Activated CD4-positive, alpha-beta T cell treated with anti-CD3 and anti-CD28 coated beads, Interleukin-2, Interleukin-6, amounts not matched to agents 100 ng/mL and 50 ng/mL, durations not matched to agents 16 hours and 8 hours (primary cell): ENCODE measurements at places on chromosomes 2 and 18.

GRCh38 chr2:197137826-197138477 is 172.6 kb downstream of the ANKRD44 start:
- DNase-seq, result peak; percentile 47

GRCh38 chr2:114237331-114237730 is 205.1 kb upstream of the DPP10 start:
- DNase-seq, result no peak

DNA sequence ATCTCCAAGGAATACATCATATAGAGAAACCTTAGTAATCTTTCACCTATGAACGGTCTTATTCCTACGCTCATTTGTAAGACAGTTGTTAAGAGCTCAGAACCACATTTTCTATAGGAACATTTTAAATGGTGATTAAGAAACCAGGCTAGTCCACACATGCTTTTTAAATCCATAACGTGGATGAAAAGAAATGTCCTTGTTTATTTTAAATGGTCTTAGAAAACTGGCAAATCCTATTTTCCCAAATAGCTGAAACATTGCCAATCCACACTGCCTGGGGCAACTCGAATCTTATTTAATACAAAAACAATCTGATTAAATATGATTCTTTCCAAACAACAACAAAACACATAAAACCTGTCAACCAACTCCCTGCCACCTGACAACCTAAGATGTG is 23.7 kb downstream of the METTL8 start:
- no peak for DNase-seq

GRCh38 chr2:75541430-75541829 is 19.3 kb downstream of the EVA1A start:
- no peak for DNase-seq

DNA sequence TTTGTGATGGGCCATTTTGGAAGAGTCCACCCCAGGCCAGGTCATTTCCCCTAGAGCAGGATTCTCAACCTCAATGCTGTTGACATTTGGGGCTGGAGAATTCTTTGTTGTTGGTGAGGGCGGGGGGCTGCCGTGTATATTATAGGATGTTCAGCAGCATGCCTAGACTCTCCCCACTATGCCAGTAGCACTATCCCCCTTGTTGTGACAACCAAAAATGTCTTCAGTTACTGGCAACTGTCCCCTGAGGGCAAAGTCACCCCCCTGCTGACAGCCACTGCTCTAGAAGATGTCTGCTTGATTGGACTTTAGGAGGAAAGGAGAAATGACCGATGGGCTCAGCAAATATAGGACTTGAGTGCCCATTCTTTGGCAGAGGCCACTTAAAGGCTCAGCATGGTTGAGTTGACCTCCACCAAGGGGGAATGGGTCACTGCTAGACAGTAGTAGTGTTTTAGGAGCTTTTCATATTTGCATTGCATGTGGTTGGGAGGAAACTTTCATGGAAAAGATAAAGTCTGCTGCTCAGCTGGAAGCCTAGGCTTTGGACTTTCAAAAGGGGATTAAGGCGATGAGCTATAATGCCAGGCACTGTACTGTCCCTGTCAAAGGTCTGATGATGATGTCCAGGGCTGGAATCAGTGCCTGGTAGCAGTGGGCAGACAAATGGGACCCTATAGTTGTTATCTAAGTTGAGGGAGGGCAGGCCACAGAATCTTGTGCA is 61.1 kb upstream of the MCFD2 start:
- DNase-seq, result no peak

- no peak for DNase-seq
Observed at GRCh38 chr2:181203412-181203811, 223.0 kb downstream of the UBE2E3 start.

DNA sequence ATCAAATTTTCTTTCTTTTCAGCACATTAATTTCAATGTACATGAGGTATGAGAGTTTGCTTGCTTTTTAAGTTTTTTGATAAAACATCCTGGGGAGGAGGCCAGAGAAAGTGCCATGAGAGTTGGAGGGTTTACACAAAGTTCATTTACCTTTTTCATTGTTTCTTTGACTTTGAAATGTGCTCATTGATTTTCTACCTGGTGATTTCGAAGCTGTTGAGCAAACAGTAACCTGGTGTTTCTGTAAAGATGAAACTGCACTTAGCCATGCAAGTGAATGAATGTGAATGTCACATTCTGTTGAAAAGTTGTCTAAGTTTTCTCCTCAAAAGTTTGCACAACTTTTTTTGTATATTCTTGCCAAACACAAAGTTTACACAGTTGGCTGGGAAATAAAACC is 797.0 kb downstream of the METTL4 start:
- DNase-seq, result no peak

- DNase-seq, result no peak
Observed at GRCh38 chr2:184006998-184007397, 591.3 kb upstream of the ZNF804A start.

DNA sequence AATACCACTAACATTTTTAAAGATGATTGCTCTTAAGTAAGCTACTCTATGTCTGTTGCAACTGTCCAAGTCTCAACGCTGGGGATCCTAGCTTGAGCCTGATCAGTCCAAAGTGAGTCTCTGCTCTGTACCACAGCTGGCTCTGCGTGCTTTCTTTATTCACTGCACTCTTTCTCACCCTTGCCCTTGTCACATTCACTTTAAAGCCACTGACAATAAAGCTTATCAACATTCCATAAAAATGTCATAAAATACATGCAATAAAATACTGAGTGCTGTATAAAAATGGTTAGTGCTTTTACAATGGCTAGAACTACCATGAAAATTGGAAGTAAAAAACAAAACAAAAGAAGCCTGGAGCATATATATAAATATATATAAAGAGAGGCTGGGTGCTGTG is 45.5 kb upstream of the LRRTM4 start:
- no peak for DNase-seq

DNA sequence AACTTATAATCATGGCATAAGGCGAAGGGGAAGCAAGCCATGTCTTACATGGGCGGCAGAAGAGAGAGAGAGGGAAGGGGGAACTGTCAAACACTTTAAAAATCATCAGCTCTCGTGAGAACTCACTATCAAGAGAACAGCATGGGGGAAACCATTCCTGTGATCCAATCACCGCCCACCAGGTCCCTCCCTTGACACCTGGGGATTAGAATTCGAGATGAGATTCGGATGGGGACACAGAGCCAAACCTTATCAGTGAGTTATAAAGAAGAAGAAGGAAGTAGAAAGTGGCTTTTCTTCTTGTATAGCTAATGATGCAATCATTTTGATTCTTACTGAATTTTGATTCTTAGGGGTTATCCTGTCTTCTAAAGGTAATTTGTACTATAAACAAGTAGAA is 51.4 kb downstream of the SMCHD1 start:
- no peak for DNase-seq

DNA sequence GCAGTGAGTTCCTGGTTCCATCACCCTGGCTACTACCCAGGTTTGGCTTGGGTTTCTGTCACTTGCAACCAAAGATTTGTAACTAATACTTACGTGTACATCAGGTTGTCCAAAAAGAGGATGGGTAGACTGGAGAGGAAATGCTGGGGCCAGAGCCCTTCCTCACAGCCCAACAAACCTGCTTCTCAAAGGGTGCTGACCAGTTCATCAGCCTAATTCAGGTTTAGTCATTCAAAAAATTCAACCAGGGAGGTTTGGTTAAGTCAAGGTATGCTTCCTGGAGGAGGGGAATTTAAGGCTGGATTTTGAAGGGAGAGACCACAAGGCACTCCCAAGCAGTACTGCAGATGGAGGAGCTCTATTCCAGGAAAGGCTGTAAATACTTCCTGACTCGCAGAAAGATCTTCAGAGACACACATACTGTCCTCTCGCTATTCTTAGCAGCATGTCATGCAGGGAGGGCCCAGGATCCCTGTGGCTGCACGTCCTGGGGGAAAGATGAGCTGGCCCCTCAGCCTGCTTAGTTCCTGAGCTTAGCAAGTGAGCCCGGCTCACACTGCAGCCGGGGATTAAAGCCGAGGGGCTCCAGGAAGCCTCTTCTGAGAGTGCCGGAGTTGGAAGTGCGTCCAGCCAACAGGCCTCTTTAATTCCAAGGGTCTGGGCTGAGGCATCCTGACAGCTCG is 40.0 kb upstream of the BIN1 start:
- DNase-seq, result no peak

DNA sequence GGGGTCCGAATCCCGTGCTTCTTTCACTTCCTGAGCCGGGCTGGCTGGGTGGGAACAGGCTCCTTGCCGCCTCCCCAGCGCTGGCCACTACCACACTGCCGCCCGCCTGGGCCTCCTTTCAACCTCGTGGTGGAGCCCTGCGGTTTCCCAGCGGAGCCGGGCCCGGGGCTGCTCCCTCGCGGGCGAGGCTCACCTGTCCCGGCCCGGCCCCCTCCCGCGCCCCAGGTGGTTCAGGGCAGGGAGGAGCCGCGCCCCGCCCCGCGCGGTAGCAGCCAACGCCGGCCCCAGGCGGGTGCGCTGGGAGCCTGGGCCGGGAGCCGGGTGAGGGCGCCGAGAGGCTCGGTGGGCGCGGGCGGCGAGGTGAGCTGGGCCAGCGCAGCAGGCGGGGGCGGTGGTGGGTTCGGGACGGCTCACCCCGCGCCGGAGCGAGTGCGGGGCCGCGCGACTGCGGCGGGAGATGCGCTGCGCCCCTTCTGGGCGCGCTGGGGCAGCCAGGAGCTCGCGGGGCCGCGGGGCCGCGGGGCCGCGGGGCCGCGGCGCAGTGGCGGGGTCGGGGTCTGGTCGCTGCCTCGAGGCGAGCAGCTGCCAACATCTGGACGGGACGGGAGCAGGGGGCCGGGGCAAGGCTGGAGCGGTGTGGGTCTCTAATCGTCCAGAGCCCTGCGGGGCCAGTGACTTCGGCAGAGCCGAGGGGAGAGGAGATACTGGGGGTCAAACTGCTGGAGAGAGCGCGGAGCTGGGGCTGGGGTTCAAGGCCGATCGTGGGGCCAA is at the start of gene LYPD6B:
TSS of gene LYPD6B (plus strand) at position 258 of the 771 bp plus-strand sequence. CDS start 92,250 bp downstream, outside the sequence.
- no peak for DNase-seq

DNA sequence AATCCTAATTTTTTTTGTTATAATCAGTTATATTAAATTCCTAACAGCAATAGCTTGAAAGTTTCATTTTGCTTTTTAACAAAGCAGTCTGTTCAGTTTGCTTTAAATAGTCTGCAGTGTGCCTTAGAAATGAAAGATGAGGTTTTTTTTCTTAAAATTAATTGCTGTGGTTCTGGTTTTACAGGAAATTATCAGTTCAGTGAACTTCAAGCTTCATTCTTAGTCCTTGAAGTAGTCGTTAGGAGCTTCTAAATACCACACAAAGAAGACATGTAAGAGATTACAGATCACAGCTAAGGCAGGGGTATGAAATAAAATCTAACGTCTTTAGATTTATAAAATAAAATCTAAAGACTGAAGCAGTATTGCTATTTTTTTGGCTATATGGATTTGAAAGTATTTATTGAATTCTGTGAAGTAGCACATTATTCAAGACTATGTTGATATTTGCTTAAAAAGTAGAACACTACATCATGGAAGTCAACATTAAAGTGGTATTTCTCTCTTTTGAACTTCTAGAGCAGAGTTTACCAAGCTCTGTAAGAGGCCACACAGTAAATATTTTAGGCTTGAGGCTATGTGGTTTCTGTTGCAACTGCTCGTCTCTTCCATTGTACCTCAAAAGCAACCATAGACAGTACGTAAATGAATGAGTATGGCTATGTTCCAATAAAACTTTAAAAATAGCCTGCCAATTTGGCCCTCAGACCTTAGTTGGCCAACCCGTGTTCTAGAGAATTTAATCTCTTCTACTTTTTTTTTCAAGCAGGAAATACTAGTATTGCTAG is 81.5 kb upstream of the STON1 start:
- peak; percentile 62 for DNase-seq

DNA sequence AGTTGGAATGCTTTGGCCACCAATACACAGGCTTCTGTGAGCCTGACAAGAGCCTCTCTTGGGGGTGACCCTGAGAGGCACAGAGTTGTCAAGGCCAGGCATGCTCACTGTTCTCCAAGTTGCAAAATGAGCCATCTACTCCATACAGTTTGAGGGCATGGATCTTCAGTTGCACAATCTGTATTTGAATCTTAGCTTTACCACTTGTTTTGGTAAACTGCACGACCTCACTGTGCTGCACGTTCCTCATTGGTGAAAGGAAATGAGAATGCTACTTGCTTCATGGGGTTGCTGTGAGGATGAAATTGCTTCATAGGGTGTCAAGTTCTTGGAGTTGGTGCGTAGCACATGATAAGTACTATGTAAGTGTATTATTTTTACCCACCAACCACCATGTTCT is 12.0 kb upstream of the HAAO start:
- DNase-seq, result no peak

GRCh38 chr2:173962583-173963110 is 2.5 kb downstream of the SP3 start:
- DNase-seq, result peak; percentile 24

DNA sequence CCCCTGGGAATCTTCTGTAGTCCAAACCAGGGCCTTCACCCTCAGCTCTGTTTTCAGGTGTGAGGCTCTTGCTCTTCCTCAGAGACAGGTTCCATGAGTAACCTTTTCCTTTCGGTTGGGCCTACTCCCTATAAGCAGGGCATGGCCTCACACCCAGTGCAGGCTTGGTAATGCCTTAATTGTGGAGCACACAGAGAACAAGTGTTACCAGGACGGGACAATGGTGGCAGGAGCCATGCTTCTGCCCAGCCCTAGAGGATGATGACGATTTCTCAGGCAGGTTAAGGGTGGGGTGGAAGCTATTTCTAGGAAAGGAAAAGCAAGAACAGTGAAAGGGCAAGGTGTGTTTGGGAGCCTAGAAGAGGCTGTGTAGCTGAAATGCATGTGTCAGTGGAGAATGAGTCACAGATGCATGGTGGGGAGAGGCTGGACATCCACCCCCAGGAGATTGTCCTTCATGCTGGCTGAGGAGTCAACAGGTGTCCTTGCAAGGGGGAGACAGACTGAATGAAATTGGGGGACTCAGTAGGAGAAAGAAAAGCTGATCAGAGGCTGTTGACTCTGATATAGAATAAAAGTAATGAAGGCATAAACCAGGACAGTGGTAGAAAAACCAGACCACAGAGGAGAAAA is 22.0 kb upstream of the SERPINB12 start:
- no peak for DNase-seq

- DNase-seq, result peak; percentile 50
Observed at GRCh38 chr18:62365420-62365819, 40.3 kb downstream of the TNFRSF11A start.

GRCh38 chr2:111701266-111701665 is 182.7 kb downstream of the ANAPC1 start:
- DNase-seq, result no peak

DNA sequence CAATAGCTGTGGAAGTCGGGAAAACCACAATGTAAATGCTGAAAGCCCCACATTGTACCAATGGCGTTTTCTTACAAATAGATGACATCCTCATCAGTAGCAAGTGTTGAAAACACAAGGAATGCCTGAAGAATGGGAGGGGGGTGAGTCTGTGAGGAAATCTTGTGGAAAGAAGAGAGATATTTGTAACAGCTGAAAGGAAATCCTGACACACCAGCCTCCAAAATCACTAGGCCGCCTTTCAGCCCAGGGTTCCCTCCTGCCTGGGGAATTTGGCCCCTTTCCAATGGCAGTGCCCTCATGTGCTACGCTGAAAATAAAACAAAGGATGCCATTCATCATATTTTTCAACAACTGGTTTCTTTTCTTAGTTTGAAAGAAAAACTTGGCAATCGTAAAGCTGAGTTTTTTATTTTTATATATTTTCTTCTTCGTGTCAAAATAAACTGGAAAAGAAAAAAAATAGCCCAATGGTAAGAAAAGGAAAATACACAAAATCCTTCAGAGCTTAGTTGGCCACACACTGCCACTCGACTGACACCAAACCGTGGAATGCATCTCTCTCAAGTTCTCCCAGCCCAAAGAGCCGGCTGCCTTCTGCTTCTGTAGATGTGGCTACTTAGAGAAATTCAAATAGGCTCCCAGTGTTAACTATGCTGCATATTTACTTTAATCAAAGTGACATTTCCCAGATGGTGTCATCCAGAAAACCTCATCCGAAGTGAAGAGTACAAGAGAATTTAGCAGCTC is 52.0 kb downstream of the FTCDNL1 start:
- DNase-seq, result no peak
